NCI-H1092 treated with DMSO at 0.1 percent for 48 hours (cell line): ENCODE measurements at places on chromosomes 4 and X.

DNA sequence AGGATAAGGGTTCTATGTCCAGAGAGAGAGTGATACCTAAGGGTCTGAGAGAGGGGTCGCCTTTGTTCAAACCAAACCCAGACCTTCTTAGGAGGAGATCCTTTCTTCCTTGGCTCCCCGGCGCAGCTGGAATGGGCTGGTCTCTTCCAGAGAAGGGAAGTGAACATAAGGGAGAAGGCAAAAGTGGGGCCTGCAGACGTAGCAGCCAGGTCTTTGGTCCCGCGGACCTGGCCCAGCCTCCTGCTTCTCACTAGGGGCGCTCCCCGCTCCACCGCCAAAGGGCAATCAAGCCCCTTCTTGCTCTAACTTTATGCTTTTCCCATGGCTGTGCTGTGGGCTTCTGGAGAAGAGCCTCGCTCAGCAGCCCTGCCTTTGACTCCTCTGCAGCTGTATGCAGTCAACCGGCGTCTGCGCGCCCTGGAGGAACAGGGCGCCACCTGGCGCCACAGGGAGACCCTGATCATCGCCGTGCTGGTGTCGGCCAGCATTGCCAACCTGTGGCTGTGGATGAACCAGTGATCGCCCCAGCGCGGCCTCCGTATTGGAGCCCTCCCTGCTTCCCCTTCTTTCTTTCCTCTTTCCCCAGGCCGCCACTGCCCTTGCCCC is 6.5 kb downstream of the FATE1 start:
- no peak for DNase-seq

DNA sequence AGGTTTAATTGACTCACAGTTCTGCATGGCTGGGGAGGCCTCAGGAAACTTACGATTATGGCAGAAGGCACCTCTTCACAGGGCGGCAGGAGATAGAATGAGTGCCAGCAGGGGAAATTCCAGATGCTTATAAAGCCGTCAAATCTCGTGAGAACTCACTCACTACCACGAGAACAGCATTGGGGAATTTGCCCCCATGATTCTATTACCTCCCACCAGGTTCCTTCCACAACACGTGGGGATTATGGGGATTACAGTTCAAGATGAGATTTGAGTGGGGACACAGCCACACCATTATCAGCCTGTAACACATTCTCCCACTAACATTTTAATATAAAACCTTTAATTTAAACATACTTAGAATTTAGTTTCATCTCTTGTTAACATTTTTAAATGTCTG is 144.7 kb upstream of the SMIM10 start:
- DNase-seq: no peak

GRCh38 chrX:19956306-19956705 is 34.6 kb downstream of the BCLAF3 start:
- no peak for DNase-seq

DNA sequence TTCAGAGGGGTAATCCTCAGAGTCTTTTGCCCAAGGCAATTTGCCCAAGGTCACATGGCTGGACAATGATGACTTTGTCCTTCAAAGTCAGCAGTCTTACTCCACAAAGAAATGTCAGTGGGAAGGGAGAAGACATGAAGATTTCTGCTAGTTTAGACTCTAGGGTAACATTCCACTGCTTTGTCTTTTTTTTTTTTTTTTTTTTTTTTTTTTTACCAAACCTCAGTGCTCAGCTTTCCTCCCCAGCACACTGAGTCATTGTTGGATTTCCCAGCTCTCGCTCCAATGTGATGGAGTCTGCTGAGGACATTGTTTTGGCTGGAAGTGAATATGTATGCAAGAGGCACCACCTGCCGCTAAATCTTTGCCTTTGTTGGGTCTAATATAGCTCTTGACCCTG is 7.2 kb upstream of the C1QTNF7 start:
- no peak for DNase-seq

DNA sequence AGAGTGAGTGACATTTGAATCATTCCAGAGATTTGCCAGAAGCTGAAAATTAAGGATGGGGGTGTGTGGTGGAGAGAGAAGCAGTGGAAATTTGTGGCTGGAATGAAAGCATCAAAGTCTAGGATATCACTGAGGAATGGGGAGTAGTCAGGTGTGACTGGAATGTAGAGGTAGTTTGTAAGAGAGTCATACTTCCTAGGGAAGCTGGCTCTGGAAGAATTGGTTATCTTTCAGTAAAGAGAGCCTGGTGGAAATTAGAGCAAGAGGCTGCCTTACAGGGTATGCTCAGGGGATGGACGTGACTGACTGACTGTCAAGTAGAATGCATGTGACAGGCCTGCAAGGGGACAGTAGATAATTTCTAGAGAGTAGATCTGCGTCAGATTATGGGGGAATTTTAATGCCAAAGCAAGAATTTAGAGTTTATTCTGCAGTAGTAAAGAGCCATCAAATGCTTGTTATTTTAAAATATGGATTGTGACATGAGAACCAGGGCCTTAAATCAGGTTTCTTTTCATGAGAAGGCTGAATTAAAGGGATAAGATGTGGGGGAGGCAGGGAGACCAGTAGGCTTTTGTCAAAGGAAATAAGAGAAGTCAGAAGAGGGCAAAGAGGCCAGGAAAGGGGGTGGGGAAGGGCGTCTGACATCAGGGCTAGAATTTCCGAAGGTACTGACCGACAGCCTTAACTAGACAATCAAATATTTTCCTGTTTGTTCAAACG is 109.9 kb downstream of the AFF1 start:
- no peak for DNase-seq

DNA sequence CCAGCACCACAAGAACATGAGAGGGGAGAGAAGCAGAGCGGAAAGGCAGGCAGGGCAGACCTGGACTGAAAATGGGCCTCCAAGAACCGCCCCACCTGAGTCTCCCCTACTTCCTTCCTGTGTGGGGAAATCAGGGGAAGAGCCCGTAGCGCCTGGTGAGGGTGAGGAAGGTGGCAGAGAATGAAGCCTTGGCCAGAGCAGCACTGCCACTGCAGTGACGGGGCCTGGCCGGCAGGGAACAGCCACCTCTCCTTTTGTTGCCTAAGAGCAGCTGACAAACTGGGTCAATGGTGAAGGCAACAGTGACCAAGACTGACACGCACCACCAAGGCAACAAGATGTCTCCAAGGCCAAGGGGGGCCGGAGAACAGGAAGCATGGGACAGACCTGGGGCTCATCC is 58.4 kb upstream of the CBR4 start:
- DNase-seq: no peak

GRCh38 chr4:5640096-5640495 is 68.3 kb downstream of the EVC2 start:
- DNase-seq: no peak

GRCh38 chrX:130120321-130120731 is 10.0 kb upstream of the ELF4 start:
- DNase-seq: no peak

- DNase-seq: no peak
Measured at GRCh38 chrX:127466211-127466610, 586.0 kb downstream of the ACTRT1 start.

DNA sequence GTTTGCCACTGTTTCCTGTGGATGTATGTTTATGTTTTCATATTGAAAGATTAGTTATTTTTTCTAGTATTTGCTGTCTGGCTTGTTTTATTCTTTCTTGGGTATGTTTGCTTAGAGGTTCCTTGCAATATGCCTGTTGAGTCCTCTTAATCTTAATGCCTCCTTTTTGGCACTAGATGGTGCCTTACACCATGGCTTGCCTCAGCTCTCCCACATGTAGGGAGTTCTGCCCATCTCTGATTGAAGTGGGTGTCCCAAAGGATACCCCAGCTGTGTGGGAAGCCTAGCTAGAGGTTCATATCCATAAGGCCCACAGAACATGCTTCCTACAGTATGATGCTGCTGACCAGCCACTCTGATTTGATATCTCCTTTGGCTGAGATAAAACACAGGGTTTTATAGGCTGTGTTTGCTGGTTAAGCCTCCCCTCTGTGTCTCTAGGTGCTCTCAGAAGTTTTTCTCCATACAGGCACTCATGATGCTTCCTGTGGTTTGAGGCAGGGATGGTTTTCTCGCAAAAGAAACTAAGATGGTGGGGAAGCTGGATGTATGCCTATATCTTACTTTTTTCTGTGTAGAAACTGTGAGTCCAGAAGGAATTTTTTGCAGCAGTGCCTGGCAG is 162.4 kb downstream of the ASB9 start:
- no peak for DNase-seq

- no peak for DNase-seq
Measured at GRCh38 chr4:70734971-70735370, 13.2 kb downstream of the RUFY3 start.

DNA sequence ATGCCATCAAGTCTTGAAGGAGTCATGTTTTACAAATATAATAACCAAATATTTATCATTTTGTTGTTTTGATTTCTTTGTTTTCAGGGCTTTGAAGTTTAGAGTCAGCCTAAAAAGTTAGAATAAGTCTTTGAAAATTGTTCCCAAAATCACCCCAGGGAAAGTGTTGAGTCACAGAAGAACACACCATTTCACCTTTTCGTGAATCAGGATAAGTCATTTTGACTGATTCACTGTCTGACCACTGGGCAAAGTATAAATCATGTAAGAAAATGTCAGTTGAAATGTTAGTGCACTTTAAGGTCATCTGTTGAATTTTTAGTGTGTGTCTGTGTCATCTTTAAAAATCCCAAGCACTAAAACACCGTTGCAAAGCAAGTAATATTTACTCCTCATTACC is 1320.1 kb downstream of the RPA4 start:
- no peak for DNase-seq

GRCh38 chrX:18353931-18354368 is 538 bp downstream of the SCML2 start:
- peak; percentile 13 for DNase-seq

- no peak for DNase-seq
Measured at GRCh38 chrX:71056867-71057266, 11.3 kb downstream of the SNX12 start.

DNA sequence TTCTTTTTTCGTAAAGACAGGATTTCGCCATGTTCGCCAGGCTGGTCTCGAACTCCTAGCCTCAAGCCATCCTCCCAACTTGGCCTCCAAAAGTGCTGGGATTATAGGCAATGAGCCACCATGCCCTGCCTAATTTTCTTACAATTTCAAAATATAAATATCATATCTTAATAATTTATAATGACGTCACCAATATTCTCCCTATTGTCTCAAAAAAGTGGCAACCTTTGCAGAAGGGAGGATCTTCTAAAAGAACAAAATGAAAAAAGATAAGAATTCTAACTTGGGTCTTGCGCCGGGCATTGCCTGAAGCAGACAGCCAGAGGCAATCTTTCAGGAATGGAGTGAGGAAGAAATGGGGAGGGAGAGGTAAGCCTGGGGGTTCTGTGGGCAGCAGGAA is 37.9 kb upstream of the WAS start:
- no peak for DNase-seq

DNA sequence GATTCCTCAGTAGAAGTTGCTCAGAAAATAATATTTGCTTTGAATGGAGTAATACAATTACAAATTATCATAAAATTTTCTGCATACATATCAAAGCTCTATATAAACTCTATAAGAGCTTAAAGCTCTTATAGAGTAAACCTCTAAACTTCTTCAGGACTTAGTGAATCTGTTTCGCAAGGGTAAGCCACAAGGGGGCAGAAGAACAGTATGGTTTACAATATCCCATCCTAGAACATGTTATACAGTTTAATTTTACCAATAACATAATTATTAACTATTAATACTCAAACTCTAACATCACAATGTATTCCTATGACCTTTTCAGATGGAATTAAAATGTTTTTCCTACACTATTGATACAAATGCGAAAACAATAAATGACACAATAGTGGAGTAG is 33.8 kb upstream of the SPANXN1 start:
- DNase-seq: peak; percentile 17

- DNase-seq: no peak
Measured at GRCh38 chr4:170122252-170122651, 32.5 kb upstream of the AADAT start.
